ENCODE measurements at places on chromosomes 3 and 15.

DNA sequence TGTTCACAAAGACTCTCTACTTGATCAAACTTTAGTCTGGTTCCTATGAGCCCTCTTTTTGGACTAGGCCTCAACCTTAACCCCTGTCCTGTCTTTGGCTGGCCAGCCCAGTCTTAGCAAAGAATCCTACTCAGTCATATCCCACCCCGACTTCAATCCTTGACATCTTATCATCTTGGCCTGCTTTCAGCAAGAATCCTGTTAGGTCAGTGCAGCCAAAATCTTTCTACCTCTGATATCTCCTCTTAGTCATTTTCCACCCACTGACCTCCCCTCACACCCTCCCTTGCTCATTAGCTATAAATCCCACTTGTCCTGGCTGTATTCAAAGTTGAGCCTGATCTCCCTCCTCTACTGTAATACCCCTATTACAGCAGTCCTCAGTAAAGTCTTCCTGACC, 286.1 kb downstream of the MAGI1 start:
- no peak for DNase-seq

GRCh38 chr3:84836961-84837360, 121.8 kb upstream of the CADM2 start:
- DNase-seq = no peak

- DNase-seq = no peak
These were observed 264.9 kb downstream of the EBLN2 start for GRCh38 chr3:73326396-73326795.

GRCh38 chr15:68609629-68610028, 30.8 kb downstream of the CORO2B start:
- no peak for DNase-seq

Measured in inflammatory macrophage (primary cell).